ENCODE measurements at places on chromosomes 12 and 14.

- H3K27ac ChIP-seq: no peak overlapping the region
- no peaks in the 10 kb centered on the region for H3K36me3 ChIP-seq
- DNase-seq: no peak
- H3K4me3 ChIP-seq: no peak overlapping the region
- H3K27me3 ChIP-seq: no peaks in the 10 kb centered on the region
Measured at GRCh38 chr12:116174006-116174405, 103.5 kb downstream of the MED13L start.

- peaks cover 6% of the 10 kb centered on the region for H3K27me3 ChIP-seq
- no peaks in the 10 kb centered on the region for H3K36me3 ChIP-seq
- no peak for DNase-seq
Measured at GRCh38 chr12:54678131-54678530, 30.0 kb upstream of the DCD start.

- H3K36me3 ChIP-seq: peaks cover 5% of the 10 kb centered on the region
- no peaks in the 10 kb centered on the region for H3K27me3 ChIP-seq
- H3K4me1 ChIP-seq: peaks cover 21% of the 10 kb centered on the region
- H3K4me3 ChIP-seq: no peak overlapping the region
Measured at GRCh38 chr14:100221533-100222223, 17.3 kb upstream of the YY1 start.

DNA sequence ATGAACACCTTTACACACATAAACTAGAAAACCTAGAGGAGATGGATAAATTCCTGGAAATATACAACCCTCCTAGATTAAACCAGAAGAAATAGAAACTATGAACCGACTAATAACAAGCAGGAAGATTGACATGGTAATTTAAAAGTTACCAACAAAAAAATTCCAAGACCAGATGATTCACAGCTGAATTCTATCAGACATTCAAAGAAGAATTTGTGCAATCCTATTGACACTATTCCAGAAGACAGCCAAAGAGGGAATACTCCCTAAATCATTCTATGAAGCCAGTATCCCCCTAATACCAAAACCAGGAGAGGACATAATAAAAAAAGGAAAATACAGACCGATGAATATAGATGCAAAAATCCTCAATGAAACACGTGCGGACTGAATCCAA, 102.6 kb upstream of the KRR1 start:
- H3K27me3 ChIP-seq: peaks cover 6% of the 10 kb centered on the region
- H3K4me1 ChIP-seq: no peaks in the 10 kb centered on the region
- no peak overlapping the region for H3K27ac ChIP-seq
- H3K36me3 ChIP-seq: peaks cover 33% of the 10 kb centered on the region
- no peak for DNase-seq
- H3K4me3 ChIP-seq: no peak overlapping the region

GRCh38 chr14:94009767-94010166, 12.7 kb downstream of the CCDC197 start:
- H3K27me3 ChIP-seq: peaks cover 28% of the 10 kb centered on the region
- H3K36me3 ChIP-seq: no peaks in the 10 kb centered on the region
- no peak overlapping the region for H3K4me3 ChIP-seq

- DNase-seq: no peak
- H3K27me3 ChIP-seq: peaks cover 42% of the 10 kb centered on the region
- H3K36me3 ChIP-seq: peaks cover 5% of the 10 kb centered on the region
- H3K4me3 ChIP-seq: no peak overlapping the region
Measured at GRCh38 chr12:131882804-131883520, 11.5 kb upstream of the ULK1 start.

DNA sequence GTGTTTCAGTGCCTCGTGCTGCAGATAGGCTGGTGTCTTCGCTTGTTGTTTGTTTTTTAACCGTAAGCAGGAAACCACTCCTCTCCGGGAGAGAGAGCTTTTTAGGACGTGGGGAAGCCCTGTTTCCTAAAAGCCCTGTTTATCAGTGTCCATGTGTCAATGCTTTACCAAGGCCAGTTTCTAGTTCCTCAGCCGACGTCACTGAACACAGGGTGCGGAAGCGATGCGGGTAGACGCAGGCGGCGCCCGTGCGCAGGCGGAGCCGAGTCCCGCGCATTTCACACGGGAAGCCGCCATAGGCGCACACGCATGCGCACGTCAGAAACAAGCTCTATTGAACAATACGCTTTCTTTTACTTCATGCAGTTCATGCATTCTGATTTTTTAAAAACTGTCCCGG, 79.8 kb downstream of the GLT1D1 start:
- no peak overlapping the region for H3K4me3 ChIP-seq
- DNase-seq: no peak
- H3K4me1 ChIP-seq: peaks cover 31% of the 10 kb centered on the region
- no peaks in the 10 kb centered on the region for H3K36me3 ChIP-seq

GRCh38 chr12:57446292-57446960, 8.7 kb upstream of the INHBE start:
- H3K4me1 ChIP-seq: peaks cover 7% of the 10 kb centered on the region
- H3K4me3 ChIP-seq: no peak overlapping the region
- H3K27ac ChIP-seq: no peak overlapping the region
- DNase-seq: no peak
- peaks cover 4% of the 10 kb centered on the region for H3K36me3 ChIP-seq
- H3K27me3 ChIP-seq: peaks cover 4% of the 10 kb centered on the region

DNA sequence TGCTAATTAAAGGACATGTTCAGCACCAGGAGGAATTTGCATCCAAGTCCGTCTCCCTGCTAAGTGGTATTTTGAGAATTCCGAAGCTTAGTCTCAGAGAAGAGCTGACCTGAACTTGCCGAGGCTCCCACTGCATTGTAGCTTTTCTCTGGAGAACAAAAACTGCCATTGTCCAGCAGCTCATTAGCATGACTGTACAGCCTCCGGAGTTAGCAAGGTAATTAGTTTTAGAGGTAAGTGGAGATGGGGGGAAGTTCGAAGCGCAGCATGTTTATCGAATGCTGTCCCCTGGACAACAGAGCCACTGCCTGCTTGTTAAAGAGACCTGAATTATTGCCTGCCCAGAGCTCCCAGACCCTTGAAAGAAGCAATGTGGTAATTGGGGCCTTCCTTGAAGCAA, 160.3 kb upstream of the PELI2 start:
- no peaks in the 10 kb centered on the region for H3K36me3 ChIP-seq
- H3K27me3 ChIP-seq: peaks cover 18% of the 10 kb centered on the region
- H3K27ac ChIP-seq: no peak overlapping the region
- peak overlapping the region; percentile 40 for H3K4me3 ChIP-seq
- DNase-seq: peak; percentile 5

DNA sequence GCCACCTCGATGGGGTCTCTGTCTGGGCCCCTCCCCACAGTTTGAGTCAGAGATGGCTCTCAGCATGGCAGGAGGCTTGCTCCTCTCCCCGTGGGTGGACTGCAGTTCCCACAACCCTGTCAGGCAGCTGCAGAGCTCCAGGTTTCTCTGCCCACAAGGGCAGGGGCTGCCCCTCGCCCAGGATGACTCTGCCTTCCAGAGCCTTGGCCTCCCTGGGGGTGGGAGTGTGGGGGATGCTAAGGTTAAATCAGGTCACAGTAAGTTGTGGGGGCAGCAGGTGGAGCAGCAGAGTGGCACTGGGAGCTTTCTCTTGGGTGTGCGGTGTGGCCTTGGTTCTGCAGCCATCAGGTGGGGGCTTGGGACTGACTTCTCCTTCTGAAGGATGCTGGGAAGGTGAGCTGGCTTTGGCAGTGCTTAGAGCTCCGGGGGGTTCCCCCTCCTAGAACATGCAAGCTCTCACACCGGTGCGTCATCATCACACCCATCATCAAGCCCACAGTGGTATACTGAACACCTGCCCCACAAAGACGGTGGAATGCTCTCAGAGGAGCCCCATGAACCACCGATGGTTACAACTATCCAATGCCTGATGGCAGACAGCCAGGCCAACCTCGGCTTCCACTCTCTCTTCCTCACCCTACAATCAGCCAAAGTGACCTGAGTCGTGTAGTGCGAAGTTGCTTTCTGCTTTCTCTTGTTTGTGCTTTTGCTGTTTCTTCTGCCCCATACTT, 39.7 kb downstream of the ERH start:
- H3K36me3 ChIP-seq: no peaks in the 10 kb centered on the region
- H3K4me1 ChIP-seq: peaks cover 25% of the 10 kb centered on the region
- peaks cover 22% of the 10 kb centered on the region for H3K27me3 ChIP-seq
- no peak for DNase-seq
- H3K27ac ChIP-seq: peak overlapping the region; percentile 82
- H3K4me3 ChIP-seq: no peak overlapping the region

DNA sequence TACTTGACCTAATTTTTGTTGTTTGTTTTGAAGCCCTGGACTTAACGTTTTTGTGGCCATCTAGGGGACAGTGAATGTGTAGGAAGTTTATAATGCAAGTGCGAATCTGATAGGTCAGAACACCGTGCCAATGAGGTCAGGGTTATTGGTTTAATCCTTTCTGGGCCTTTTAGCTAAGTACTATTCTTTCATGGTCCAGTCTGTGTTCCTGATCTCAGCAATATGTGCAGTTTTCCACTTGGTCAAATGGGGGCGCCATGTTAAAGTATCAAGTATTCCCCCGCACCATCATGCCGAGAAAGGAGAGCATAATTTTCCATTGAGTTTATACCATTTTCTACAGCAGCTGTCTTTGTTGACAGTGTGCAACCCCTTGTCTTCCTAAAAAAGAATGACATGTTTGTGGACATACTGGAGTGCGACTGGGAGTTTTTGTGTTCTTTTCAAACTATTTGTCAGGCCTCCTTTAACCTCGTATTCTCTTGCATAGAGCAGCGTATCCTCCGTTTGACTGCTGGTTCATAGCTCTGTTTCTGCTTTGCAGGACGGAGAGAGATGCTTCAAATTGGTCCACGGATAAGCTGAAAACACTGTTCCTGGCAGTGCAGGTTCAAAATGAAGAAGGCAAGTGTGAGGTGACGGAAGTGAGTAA, 1.3 kb downstream of the AHSA1 start:
- H3K4me3 ChIP-seq: peak overlapping the region; percentile 100
- H3K27ac ChIP-seq: peak overlapping the region; percentile 62
- H3K36me3 ChIP-seq: peaks cover 38% of the 10 kb centered on the region
- H3K4me1 ChIP-seq: peaks cover 28% of the 10 kb centered on the region
- no peaks in the 10 kb centered on the region for H3K27me3 ChIP-seq

DNA sequence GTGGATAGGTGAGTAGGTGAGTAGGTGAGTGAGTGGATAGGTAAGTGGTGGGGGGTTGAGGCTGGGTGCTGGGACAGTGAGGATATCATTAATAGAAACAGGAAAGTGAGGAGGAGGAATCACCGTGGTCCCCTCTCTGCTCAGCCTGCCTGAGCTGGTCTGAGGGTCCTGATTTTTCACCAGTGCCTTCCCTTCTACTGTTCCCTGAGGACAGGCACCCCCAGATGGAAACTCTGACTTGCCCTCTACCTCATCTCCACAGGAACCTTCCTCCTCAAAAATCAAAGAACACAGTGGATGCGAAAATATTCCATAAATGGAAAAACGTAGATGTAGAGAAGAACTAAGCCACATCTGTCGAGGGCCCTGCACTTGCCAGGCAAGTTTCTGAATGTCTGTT, 1.9 kb downstream of the GPR68 start:
- peaks cover 14% of the 10 kb centered on the region for H3K4me1 ChIP-seq
- peaks cover 5% of the 10 kb centered on the region for H3K36me3 ChIP-seq
- no peak overlapping the region for H3K4me3 ChIP-seq
- H3K27me3 ChIP-seq: peaks cover 22% of the 10 kb centered on the region
- H3K27ac ChIP-seq: no peak overlapping the region

DNA sequence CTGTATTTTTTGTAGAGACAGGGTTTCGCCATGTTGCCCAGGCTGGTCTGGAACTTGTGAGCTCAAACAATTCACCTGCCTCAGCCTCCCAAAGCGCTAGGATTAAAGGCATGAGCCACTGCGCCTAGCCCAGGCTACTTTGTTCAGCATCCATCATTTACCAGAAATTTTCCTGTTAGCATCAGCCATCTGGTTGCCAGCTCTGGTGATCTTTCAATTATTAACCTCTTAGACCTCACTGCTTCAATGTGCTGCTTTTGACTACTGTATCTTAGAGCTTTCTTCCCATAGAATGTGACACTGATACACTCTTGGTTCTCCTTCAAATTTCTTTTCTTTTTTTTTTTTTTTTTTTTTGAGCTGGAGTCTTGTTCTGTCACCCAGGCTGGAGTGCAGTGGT, 5.4 kb upstream of the AMHR2 start:
- H3K27me3 ChIP-seq: no peaks in the 10 kb centered on the region
- H3K27ac ChIP-seq: no peak overlapping the region
- peaks cover 4% of the 10 kb centered on the region for H3K36me3 ChIP-seq
- no peak overlapping the region for H3K4me3 ChIP-seq
- no peak for DNase-seq

GRCh38 chr14:74898694-74899093, 17.0 kb downstream of the DLST start:
- peak overlapping the region; percentile 55 for H3K27ac ChIP-seq
- DNase-seq: no peak
- H3K4me3 ChIP-seq: no peak overlapping the region
- no peaks in the 10 kb centered on the region for H3K27me3 ChIP-seq

- H3K4me3 ChIP-seq: no peak overlapping the region
- no peaks in the 10 kb centered on the region for H3K27me3 ChIP-seq
- no peak for DNase-seq
- H3K36me3 ChIP-seq: peaks cover 97% of the 10 kb centered on the region
- H3K27ac ChIP-seq: no peak overlapping the region
Measured at GRCh38 chr12:107702106-107702505, 16.5 kb downstream of the PWP1 start.

- H3K27ac ChIP-seq: no peak overlapping the region
- H3K36me3 ChIP-seq: peaks cover 12% of the 10 kb centered on the region
- no peak for DNase-seq
- H3K4me1 ChIP-seq: no peaks in the 10 kb centered on the region
Measured at GRCh38 chr14:64089920-64090319, 204.3 kb downstream of the ESR2 start.

GRCh38 chr14:36516719-36517241, 3.3 kb downstream of the NKX2-1 start:
- H3K36me3 ChIP-seq: no peaks in the 10 kb centered on the region
- no peak overlapping the region for H3K27ac ChIP-seq
- no peak for DNase-seq
- peaks cover 99% of the 10 kb centered on the region for H3K27me3 ChIP-seq
- no peak overlapping the region for H3K4me3 ChIP-seq

Measured in nephron progenitor cell (in vitro differentiated cells).